Globus pallidus (tissue), 1 donor: ENCODE measurements at places on chromosomes 13 and 19.

GRCh38 chr19:17002455-17002854, 24.2 kb downstream of the CPAMD8 start:
- no peak for DNase-seq

- DNase-seq, result no peak
Measured at GRCh38 chr19:29947871-29948270, 5.8 kb downstream of the URI1 start.

GRCh38 chr19:58096884-58097283, 1.1 kb downstream of the ZSCAN18 start:
- DNase-seq, result no peak

DNA sequence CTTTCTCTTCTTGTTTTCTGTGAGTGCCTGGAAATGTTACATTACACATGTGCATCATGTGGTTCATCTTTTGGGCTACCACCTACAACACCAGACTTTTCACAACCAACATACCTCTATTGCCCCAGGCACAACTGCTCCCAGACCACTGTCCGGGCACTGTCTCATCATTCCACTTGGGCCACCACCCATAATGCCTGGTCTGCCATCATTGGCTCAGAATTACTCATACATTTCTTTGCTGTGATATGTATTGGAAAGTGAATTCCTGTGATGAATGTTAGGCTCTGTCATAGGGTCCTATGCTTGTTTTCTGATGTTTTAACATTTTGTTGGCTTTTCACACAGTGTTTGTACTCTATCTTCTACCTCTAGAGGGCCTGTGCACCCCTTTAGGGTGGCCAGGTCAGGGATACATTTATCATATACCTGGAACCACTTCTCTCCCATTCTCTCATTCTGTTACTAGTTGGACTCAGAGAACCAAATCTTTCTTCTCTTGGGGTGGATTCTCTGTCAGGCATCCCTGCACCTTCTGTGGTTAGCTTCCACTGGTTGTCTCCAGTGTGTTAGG, 172.8 kb downstream of the NHLRC3 start:
- DNase-seq, result no peak

DNA sequence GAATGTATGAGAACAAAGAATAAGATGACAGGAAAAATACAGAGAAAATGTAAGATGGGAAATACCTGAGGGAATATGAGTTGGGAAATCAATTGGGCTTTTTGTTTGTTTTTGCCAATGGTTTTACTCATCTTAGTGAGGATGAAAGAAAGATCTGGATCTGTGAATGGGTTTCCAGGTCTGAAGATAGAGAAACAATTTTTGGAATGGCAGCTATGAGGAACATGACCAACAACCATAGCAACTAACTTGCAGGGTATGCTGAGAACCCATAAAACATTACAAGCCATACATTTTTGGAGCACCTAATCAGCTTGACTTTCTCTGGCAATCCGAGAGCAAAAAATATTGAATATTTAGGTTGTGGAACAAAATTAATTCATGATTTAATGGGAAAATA, 290.0 kb downstream of the KCTD12 start:
- no peak for DNase-seq
